D341Med (cell line): ENCODE measurements at places on chromosomes 4 and X.

DNA sequence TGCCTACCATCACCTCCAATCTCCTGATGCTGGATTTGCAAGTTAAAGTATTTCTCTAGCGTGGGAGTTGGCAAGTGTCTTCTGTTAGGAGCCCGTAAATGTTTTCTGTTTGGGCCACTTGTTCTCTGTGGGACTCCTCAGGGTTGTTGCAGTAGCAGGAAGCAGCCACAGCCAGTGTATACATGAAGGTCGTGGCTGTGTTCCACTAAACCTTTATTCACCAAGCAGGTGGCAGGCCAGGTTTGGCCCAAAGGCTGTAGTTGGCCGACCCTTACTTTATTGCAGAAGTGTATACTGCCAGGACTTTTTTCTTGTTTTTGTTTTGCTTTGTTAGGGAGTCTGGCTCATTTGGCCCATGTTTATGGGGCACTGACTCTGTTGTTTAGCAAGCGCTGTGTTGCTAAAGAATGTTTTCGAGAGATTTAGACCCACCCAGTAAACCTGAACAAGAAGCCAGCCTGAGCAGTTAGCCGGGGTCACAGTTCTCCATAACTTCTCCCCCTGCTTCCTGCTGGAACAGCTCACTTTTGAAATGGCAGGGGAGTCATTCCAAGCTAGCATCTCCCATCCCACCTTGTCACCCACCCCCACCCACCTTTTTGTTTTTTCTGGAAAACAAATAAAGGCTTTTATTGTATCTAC lies 58.8 kb downstream of the SHROOM2 start:
- DNase-seq, result no peak

DNA sequence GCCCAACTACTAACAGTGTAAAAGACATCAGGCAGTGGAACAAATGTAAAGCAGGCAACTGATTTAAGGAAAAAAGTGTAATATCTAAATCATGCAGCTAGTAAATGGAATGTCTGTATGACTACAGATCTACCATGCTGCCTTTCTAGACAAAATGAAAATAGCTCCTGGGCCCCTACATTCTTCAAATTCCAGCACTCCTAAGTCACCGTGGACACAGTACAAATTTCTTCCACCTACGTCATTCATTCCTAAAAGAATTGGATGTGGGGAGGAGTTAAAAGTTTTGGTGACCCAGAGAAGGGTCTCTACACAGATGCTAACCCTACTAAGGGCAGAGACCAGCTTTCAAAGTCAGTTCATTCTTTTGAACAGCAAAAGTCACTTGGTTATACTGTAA lies 137.2 kb upstream of the ARHGEF9 start:
- no peak for DNase-seq

DNA sequence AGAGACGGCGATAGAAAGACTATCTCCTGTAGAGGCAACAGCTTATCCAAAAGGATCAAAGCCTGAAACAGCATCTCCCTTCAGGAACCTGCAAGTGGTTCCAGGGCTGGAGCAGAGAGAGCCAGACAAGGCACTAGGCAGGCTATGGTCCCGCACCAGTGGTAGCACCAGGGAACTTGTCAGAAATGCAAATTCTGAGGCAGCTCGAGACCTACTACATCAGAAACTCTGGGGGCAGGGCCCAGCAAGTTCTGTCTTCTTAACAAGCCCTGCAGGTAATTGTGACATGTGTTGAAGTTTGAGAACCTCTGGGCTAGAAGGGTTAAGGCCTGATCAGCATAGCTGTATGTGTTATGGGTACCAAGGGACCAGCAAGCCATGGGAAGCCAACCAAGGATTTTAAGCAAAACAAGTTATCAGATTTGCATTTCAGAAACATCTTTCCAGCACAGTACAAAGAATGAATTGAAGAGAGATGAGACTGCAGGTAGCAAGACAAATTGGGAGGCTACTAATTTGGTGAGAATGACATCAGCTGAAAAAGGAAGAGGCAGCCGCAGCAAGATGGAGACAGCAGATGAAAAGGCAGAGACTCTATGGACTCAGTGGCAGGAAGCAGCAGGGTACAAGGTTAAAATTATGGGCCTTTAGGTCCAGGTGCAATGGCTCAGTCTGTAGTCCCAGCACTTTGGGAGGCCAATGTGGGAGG lies 139.7 kb downstream of the TSPAN5 start:
- DNase-seq, result no peak

DNA sequence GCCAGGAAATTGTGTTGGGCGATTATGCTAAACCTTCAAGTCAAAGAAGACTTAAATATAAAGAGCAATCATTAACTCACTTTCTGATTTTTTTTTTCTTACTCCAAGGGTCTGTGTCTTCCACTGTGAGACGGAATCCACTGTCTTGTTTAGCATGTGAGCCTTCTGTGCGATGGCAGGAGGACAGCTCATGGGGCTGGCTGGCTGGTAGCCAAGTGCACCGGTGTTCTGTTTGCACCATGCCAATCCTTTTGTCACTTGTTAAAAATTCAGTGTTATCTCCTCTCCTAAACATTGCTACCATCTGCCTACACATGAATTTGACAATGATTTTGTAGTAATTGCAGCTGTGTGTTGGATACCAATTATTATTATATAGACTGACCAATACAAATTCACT lies 1056.3 kb upstream of the IGFBP7 start:
- no peak for DNase-seq

GRCh38 chr4:158016511-158016910 lies 156.3 kb downstream of the GASK1B start:
- DNase-seq, result no peak

DNA sequence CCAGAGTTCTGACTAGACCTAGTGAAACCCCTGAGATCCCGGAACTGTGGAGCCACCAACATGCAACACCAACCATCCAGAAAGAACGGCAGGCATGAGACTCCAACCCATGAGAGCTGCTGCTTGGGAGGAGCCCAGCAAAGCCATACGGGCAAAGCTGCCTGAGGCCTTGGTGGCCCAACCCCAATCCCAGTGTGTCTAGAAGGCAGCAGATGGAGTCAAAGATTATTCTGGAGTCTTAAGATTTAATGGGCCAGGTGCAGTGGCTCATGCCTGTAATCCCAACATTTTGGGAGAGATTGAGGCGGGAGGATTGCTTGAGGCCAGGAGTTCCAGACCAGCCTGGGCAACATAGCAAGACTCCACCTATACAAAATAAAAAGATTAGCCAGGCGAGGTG lies 49.2 kb upstream of the PDK3 start:
- DNase-seq, result no peak

- DNase-seq, result no peak
These were observed 43.8 kb downstream of the NELFA start for GRCh38 chr4:1964971-1965370.

DNA sequence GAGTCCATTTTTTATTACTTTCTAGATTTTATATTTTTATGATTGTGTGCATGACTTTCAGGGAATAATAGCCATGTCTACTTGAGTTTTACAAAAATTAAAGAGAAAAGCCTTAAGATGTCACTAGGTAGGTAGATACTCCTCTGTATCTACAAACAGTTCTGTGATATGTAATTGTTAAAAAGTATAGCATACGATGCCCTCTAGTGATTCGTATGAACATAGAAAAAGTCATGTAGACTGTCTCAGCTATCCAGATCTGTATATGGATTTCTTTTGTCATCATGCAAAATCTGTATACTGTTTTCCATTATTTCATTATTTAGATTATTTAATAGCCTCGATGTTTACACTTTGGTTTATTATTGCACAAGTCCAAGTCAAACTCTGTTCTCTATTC lies 856.6 kb downstream of the CENPC start:
- DNase-seq, result peak; percentile 19

- no peak for DNase-seq
These were observed 92.3 kb downstream of the GC start for GRCh38 chr4:71691416-71692073.

DNA sequence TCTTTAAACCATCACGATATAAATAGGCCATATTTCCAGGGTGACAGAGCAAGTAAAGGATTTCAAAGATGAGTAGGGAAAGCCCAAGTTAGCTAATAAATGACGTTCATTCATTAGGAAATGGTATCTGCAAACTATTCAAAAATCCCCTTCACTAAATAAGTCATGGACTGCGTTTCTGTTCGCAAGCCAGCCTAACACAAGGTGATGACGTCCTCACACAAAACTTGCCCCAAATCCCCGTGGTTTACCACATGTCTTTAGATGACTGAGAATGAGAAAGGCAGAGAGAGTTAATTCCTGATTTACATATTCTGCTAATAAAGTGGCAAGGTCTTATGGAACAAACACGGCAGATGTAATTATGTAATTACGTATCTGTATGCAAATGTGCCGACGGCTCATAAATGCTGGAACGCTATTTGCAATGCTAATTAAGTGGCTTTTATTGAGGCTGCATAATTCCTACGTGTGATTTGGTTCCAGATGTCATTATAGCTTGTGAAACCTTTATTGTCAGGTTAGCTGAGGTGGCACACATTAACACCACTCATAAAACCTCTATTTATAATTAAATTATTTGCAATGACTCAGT lies 437.7 kb upstream of the FRG1 start:
- no peak for DNase-seq

DNA sequence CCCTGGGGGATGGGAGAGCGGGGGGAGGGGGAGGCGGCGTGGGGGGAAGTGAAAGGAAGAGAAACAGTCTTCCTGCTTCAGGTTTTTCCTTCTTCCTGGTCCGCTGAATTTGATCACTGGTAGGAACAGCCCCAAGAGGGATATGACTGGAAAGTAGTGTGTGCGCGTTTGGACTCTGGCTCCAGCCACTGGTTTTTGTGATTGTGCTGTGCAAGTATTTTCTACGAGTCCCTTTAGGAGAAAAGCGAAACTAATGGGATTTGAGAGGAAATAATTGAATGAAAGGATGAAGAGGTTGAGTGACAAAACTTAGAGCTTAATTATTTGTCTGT lies 836 bp downstream of the PRRG1 start:
- DNase-seq, result no peak

GRCh38 chrX:47170861-47171692 lies 22.6 kb upstream of the UBA1 start:
- peak; percentile 4 for DNase-seq

DNA sequence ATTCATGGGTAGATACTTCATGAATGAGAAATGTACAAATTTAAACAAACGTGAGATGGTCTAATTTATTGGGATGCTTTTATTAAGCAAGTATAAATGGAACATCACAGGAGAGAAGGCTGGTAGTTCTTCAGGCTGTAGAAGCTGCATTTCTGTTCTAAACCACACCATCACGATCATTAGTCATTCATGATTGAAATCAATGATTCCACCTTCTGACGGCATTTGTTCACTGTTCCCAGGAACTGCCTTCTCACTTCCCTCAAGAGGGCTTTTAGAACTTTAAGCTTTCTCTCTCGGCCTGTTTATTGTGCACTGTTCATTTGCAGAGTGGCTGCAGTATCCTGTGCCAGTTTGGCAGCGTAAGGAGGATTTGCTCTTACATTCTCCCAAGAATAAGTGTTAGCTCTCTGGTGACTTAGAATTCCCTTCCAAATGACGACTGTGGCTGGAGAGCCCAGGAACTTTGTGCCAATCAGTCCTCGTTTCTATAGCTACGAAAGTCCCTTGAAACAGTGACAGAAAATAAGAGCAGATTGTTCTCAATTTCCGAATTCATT lies 54.7 kb downstream of the MFAP3L start:
- DNase-seq, result no peak

DNA sequence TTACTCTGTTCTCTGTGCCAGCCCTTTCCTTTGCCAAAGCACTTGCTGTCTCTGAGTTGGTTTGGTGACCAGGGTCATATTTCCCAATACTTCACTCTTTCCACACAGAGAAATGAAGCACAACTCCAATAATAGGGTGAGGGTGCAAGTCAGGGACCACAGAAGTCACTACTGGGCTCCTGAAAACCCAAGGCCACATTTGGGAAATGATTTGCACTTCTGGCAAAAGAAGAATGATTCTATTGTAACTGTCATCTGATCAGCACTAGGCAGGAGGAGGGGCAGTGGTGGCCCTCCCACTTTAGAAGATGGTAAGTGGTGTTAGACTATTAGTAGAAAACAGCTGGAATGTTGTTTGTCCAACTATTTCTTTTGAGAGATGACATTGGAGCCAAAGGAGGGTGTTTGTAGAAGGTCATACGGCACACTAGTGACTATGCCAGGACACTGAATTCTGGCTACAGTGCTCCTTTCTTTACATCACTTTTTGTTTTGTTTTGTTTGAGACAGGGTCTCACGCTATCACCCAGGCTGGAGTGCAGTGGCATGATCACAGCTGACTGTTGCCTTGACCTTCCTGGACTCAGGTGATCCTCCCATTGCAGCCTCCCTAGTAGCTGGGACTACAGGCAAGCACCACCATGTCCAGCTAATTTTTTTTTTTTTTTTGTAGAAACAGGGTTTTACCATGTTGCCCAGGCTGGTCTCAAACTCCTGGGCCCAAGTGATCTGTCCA lies 10.8 kb upstream of the HADH start:
- no peak for DNase-seq

GRCh38 chr4:3712936-3713335 lies 53.2 kb upstream of the ADRA2C start:
- DNase-seq, result no peak

- DNase-seq, result no peak
These were observed 150.4 kb downstream of the FRAS1 start for GRCh38 chr4:78207541-78207940.

GRCh38 chr4:83149865-83150652 lies 35.5 kb upstream of the PLAC8 start:
- no peak for DNase-seq

GRCh38 chrX:149120459-149120858 lies 384.6 kb downstream of the IDS start:
- no peak for DNase-seq

GRCh38 chrX:68049466-68049865 lies 383.8 kb downstream of the OPHN1 start:
- no peak for DNase-seq

- peak; percentile 79 for DNase-seq
These were observed 717 bp downstream of the EDA start for GRCh38 chrX:69616457-69617203.

GRCh38 chr4:8182858-8183725 lies 16.0 kb upstream of the SH3TC1 start:
- DNase-seq, result no peak

DNA sequence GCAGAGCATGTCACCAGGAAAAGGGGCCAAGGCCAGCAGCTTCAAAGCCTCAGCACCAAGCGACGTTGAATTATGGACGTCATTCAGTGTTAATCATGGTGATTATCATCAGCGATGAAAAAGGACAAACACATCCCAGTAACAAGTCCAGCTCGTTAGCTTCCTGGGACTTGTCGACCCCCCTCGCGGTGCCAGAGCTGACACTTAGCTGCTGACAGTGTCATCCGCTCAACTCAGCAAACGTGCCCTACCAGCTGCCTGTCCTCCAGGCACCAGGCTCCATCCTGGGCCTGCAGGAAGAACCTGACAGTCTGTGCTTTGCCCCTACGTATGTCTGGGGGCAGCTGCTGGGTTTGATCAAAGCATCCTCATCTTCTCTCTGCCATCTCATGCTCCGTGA lies 137.0 kb upstream of the PSAPL1 start:
- no peak for DNase-seq
